ENCODE measurements at places on chromosomes 5 and 9.
A peak's percentile ranks its signal among the peaks of the same experiment; 100 is the strongest.

DNA sequence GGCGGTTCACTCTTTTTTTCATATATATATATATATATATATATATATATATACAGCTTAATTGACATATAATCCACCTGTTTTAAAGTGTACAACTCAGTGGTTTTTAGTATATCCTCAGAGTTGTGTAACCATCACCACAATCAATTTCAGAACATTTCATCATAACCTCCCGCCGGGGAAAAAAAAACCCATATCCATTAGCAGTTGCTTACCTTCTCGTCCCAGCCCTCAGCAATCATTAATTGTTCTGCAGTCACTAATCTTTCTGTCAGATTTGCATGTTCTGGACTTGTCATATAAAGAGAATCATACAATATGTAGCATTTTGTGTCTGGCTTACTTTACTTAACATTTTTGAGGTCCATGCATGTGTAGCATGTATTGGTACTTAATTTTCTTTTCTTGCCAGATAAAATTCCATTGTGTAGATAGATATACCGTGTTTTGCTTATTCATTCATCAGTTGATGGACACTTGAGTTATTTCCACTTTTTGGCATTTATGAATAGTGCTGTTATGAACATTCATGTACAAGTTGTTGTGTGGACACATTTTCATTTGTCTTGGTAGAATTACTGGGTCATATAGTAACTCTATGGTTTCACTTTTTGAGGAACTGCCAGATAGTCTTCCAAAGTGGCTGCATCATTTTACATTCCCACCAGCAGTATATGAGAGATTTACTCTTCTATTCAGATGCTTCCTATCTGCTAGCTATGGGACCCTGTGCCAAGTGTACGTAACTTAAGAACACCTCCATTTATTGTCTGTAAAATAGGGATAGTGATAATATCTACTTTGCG is 3.5 kb upstream of the RNF145 start:
- no peak for DNase-seq

DNA sequence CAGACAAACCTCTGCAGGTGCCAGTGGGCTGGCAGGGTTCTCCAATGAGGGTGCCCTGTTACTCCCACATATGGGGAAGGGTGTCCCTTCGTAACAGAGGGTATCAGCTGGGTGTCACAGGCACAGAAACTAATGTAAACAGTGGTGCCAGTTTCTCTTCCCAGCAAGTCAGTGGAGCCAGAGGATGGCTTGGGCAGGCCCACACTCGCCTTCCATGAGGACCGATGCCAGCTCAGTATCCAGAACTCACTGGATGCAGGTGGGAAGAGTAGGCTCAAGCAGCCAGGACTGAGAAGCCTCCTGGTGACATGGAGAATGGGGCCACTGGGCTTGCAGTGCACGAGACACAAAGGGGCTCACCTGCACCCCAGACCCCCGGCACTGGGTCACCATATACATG is 30.4 kb downstream of the FSTL4 start:
- no peak for DNase-seq

DNA sequence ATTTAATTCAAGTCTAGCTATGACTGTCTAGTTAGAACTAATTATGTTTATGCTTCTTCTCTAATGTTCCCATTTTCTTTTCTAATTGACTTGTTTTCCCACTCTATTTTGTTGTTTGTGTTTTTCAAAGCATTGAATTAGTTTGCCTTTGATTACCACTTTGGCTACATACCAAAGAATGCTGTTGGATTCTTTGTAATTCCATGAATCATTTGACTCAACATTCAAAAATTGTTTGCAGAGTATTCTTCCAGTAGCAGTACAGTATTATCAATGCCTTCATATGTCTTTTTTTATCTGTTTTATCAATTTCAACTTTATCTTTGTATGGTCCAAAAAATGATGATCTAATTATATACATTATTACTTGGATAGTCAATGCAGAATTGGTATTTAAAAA is 288.7 kb downstream of the RFX3 start:
- DNase-seq: no peak

- DNase-seq: no peak
These were observed 142.9 kb downstream of the NFIB start for GRCh38 chr9:14170973-14171596.

DNA sequence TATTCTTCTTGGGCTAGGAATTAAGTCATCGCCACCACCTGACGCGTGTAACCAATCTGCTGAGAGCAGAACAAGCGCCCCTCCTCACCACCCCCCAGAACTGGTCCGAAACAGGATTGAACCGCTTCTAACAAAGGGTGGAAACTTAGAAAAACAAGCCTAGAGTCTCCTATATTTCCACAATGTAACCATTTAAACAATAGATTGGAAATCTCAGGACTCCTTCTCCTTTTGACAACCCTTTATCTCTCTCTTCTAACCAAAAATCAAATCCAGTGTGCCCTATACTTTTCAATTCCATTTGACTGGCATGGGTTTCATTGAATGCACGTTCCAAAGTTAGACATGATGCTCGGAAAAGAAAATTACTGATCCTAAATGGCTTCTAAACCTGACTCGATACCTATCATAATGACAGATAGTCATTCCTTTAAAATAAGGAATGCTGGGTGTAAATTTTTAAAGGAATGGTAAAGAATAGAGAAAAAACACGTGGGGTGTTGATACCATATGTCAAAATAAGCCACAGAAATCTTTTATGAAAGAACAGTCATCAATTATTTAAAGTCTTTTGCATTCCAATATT is 1.2 kb downstream of the ARRDC3 start:
- peak; percentile 93 for DNase-seq

GRCh38 chr5:142097681-142098080 is 10.9 kb upstream of the NDFIP1 start:
- peak; percentile 74 for DNase-seq

DNA sequence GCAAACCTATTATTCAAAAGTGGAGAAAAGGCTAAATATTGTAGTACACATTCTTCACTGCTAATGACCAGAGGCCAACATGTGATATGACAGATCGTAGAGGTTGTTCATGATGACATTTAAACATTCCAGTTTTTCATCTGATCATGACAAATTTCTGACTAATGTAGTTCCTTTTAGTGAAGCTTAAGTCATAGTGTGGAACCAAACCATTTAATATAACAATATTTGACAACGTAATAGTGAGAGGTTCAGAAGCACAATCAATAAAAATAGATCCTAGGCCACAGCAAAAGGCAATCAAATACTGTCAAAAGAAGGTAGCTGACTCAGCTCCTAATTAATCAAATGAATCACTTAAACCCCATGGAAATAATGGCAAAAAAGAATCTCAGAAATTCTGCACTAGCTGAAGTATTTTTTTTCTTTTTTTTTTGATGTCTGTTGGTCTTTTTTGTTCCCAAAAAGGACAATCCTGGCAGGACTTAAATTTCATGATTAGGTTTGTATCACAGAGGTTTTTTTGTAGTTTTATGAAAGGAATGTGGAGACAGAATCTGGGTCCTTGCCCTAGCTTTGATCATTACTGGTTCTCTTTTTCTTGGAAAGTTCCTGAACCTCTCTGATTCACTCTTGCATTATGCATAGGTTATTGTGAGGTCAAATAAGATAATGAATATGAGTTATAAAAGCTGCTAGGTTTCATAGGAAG is 795.0 kb downstream of the DTWD2 start:
- no peak for DNase-seq

- peak; percentile 31 for DNase-seq
These were observed 16.1 kb upstream of the FRRS1L start for GRCh38 chr9:109182940-109183798.

DNA sequence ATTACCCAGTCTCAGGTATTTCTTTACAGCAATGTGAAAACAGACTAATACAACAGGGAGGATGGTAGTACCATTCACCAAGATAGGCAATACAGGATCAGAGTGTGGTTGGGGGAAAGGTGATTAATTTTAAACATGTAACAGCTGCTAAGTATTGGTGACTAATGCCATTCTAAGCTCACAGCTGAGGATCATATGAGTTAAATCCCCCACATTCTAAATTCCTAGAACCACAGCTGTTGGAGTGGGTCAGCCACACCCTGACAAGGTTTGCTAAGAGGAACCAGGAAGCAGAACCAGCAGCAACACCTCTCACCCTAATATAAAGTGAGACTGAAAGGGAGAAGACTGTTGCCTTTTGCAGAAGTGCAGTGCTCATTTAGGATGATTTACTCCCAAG is 24.8 kb downstream of the HSPB3 start:
- no peak for DNase-seq

GRCh38 chr5:66442951-66443445 is 153.2 kb upstream of the MAST4 start:
- DNase-seq: no peak

- DNase-seq: peak; percentile 54
These were observed 33.9 kb upstream of the TRIO start for GRCh38 chr5:14109041-14109747.

DNA sequence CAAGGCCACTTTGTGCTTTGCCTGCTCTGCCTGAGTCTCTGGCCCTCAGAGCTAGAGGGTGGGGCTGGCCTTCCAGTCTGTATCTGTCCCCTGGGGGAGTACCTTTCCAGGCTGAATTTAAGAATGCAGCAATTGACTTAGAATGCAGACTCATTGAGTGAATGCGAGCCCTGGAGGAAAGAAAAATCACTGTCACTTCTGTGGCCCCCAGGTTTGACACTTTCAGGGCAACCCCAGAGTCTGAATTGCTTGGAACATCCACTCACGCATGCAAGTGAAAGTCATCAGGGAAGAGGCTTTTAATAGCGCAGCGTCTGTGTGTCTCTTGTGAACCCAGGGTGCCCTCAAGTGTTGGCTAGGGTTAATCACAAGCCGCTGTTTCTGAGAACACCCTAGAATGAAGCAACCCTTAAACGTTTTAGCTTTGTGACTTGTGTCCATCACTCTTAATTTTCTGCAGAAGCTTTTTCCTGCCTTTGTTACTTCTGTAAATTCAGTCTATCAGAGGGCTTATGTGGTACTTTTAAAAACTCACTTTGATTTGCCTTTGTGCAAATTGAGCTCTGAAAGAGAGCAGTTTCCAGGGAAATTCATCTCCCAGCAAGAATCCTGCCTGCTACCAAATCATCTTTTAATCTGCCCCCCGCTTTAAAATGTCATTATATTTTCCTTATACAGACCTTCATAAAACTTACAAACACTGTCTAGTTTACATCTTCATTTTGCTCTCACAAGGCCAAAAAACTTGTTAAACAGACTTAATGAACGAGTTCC is 146.8 kb upstream of the IQGAP2 start:
- DNase-seq: peak; percentile 75

GRCh38 chr5:155140646-155141045 is 127.1 kb downstream of the KIF4B start:
- no peak for DNase-seq

DNA sequence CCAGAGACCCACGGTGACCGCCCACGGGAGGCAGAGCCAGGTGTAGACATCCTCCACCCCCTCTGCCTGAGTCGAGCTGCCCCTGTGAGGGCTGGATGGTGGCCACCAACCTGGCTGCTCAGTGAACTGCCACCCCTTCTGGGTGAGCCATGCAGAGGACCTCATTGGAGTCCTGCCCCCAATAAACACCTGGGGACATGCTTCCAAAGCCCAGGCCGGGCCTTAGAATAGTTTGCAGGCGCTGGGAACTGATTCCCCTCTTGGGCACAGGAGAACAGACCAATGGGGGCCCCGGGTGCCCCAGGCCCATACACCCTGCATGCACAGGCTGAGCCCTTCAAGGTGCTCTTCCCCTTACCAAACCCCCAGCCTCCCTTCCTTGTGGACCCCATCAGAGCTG is 38.1 kb upstream of the GFPT2 start:
- no peak for DNase-seq

GRCh38 chr9:89619019-89619418 is 14.2 kb downstream of the GADD45G start:
- DNase-seq: no peak

- DNase-seq: no peak
These were observed 21.0 kb upstream of the ERAP2 start for GRCh38 chr5:96855031-96855872.

DNA sequence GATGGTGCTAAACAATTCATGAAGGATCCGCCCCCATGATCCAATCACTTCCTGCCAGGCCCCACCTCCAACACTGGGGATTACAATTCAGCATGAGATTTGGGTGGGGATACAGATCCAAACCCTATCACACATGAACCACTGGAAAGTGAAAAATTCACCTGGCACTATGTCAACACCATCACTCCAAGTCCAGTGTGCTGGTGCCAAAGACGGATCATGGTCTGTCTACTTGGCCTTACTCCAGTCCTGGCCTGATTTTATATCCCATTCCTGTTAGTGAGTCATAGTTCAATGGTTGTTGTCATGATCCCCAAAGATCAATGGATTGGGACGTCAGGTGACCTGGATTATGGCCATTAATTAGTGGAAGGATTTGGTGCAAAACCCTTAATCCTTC is 147.4 kb upstream of the RPS23 start:
- DNase-seq: no peak

DNA sequence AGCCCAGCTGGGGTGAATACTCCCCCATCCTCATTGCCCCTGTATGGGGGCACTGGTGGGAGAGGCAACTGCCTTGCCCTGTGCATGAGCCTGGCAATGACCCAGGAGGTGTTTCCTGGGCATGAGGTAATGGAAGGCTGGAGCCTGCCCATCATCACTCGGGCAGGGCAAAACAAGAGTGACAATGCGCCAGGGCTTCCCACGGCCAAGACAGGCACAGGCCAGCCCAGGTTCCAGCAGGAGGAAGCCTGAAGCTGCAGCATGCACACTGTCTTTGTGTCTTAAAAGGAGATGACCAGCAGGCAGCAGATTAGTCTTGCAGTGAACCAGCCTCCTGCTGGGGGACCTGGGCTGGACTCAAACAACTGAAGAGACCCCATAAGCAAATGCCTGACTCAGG is 92.2 kb upstream of the SMIM23 start:
- no peak for DNase-seq

GRCh38 chr9:98977813-98978212 is 34.1 kb downstream of the COL15A1 start:
- DNase-seq: no peak

DNA sequence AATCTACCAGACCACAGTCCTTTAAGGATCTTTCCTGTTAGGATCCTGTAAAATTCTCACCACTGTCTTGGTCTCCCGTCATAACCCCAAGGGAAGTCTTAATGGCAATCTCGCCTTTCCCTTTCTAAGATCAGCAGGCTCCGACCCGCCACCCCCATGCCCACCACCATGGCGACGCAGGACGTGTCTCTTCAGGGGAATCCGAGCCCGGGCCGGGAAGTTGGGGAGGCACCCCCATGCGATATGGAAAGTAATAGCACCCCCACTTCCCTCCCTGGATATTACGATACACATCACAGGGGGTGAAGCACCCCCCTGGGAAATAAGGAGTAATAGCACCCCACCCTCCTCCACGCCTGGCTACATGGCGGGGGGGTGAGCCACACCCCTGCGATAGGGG is 8.3 kb upstream of the STK32A start:
- DNase-seq: no peak

Measured in activated CD8-positive, alpha-beta T cell treated with anti-CD3 and anti-CD28 coated beads for 36 hours (primary cell).